ENCODE measurements at places on chromosomes 7 and 10. TPM values are rescaled to one million over a fixed set of nuclear protein-coding genes. Genes with fewer than 3 reads are reported as not detected.
A peak's percentile ranks its signal among the peaks of the same experiment; 100 is the strongest.

Gene OPN1SW
- not detected for total RNA-seq

- no peak for DNase-seq
Measured at GRCh38 chr10:102460836-102461186, 9.5 kb upstream of the C10orf95 start.

Gene ENTPD1
- total RNA-seq, result 33.5 TPM

GRCh38 chr10:99339077-99339476 is 9.9 kb downstream of the CNNM1 start:
- no peak for DNase-seq

Gene C10orf53
- not detected for total RNA-seq

GRCh38 chr10:6607778-6608177 is 27.7 kb upstream of the PRKCQ start:
- peak; percentile 86 for DNase-seq

Gene GHRHR
- total RNA-seq, result not detected

Gene PLEKHS1
- 1.4 TPM for total RNA-seq

Gene SUN3
- total RNA-seq, result not detected

Gene CDNF
- total RNA-seq, result 4.8 TPM

- DNase-seq, result peak; percentile 87
Measured at GRCh38 chr10:22252224-22252800, 34.5 kb upstream of the EBLN1 start.

Gene EPC1
- total RNA-seq, result 58.4 TPM

- DNase-seq, result no peak
Measured at GRCh38 chr10:28118985-28119628, 120.2 kb upstream of the ODAD2 start.

Gene ELFN1
- 4.3 TPM for total RNA-seq

DNA sequence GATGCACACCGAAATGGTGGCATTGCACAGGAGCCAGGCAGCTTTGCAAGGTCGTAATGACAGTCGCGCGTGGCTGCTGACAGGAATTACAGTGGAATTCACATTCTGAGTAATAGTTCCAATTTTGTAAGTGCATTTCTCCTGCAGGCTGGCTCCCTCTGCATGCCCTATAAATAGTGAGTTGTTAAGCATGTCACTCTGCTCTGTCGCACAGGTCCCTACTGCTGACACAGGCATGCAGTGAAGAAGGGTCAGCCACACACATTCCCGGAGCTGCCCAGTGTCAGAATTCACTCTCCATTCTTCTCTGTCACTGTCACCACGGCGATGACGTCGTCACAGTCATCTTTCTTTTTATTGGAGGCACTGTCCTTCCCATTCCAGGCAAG is 49.2 kb upstream of the SHH start:
- DNase-seq, result no peak

DNA sequence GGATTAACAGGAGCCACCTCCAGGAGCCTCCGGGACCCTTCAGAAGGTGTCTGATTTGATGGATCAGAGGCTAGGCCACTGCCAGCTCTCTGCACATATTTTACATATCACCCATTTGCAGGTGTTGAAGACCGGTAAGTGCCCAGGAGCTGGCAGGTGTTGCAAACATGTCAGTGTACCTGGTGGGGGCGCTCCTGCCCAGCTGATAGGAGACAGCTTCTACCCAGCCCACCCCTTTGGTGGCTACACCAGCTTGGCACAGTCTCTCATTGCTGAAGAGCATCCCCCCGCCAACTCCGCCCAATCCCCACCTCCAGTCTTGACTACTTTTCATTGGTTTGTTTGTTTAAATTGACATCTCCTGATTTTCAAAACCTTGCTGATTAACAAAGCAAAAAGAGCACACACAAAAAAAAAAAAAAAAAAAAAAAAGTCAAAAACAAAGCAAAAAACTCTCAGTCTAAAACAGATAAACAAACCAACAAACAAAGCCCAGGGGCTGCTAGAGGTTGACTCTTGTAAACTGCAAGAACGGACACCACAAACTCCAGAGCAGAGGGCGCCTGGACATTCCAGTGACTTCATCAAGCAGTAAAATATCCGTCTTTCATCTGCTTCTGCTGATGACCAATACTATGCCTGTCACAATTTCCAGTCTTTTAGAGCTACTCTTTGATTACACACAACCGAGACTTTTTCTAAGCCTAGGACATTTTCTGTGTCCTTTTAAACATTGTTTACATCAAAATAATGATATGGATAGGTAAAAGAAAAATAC is 275.3 kb downstream of the NRG3 start:
- DNase-seq, result peak; percentile 29

- peak; percentile 83 for DNase-seq
Measured at GRCh38 chr7:1843271-1843861, 173.3 kb downstream of the ELFN1 start.

DNA sequence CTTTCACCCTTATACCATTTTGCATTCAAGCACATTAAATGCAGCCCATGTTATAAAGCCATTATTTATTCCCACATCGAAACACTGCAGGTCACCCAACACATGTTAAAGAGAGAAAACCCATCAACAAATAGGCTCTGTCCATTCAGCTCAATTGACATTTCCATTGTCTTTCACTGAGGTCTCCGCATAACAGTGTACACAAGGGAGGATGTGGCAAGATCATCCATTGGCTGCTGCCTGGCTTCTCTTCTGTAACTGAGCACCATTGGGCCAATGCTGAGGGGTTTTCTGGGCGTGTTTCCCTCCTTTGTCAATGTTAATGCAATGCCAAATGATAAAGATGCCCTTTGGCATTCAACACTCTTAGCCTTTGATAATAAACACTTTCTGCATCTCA is 278.1 kb upstream of the SP4 start:
- DNase-seq, result no peak

DNA sequence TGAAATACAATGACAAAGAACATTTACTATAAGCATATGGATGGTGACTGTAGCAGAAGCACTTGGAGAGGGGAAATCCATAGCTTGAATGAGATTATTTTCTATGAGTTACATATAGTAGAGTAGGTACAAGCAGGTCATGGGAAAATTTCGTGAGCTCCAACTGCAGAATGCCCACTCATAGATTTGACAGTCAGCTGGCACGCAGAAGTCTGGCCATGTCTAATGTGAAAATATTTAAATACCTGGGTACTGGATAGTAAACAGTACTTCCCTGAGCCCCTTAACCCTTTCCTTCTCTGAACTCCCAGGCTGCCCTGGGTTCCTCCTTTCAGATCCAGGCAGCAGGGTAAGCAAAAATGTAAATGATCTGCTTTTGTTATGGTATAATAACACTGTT is 209.7 kb downstream of the OTUD1 start:
- no peak for DNase-seq

DNA sequence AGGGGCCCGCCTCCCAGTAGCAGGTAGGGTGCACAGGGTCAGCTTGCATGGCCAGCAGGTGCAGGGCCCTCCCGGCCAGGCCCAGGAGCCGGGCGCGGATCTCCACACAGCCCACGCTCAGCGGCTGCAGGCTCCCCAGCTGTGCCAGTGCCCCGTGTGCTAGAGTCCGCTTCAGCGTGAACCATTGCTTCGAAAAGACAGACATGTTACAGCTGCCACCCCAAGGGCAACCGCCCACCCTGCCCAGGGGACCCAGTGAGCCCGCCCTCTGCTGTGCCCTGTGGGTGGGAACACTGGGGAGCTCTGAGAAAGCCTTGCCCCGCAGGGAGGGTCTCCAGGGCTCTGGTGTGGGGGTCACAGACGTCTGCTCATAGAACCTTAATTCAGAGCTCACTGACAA is 64.3 kb upstream of the NKX6-2 start:
- DNase-seq, result no peak

- no peak for DNase-seq
Measured at GRCh38 chr10:71218651-71219050, 6.3 kb downstream of the UNC5B start.

- DNase-seq, result peak; percentile 43
Measured at GRCh38 chr10:51860257-51860656, 160.9 kb upstream of the CSTF2T start.

DNA sequence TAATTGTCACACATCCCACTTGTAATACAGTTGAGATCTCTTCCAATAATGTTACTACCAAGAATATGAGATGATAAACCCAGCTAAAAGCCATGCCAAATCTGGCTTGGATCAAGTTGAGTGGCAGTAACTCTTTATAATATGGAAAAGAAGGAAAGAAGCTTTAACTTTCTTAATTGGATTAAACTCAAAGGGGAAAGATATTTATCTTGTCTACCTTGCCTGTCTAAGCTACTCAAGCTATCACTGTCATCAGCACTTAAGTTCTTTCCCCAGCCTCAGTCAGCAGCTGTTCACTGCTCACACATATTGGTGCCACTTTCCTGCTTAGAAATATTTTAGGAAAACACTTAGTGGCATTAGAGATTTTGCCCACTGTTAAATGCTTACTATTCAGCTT is 350.7 kb downstream of the IPMK start:
- peak; percentile 1 for DNase-seq

Gene TRIM74
- 1.7 TPM for total RNA-seq

DNA sequence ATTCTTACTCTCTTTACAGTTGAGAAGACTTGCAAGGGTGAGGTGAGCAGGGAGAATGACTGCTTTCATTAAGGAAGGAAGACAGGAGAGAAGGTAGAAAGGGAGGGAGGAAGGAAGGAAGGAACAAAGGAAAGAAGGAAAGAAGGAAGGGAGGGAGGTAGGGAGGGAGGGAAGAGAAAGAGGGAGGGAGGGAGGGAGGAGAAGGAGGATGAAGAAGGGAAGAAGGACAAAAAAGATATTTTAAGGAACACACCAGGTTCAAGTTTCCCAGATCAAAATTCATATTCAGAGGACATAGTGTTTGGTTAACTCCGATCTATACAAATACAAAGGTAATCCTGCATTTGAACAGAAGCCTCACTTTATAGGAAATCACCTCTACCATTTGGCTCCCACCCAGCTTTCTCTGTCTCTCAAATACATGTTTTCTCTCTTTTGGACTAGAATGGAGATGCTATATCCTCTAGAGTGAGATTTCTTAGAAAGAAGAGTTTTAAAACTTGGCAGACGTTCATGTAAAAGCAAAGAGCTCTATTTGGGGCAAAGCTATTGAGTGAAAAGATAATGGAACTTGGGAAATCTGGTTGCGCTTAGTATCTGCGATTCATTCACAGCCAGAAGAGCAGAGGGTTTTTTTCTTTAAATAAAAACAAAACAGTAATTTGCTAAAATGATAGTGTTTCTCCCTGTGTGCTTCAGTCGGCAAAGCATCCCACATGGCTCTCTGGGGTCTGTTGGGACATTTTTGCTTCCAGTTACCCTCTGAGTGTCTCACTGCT is 261.9 kb upstream of the LYZL1 start:
- peak; percentile 13 for DNase-seq

DNA sequence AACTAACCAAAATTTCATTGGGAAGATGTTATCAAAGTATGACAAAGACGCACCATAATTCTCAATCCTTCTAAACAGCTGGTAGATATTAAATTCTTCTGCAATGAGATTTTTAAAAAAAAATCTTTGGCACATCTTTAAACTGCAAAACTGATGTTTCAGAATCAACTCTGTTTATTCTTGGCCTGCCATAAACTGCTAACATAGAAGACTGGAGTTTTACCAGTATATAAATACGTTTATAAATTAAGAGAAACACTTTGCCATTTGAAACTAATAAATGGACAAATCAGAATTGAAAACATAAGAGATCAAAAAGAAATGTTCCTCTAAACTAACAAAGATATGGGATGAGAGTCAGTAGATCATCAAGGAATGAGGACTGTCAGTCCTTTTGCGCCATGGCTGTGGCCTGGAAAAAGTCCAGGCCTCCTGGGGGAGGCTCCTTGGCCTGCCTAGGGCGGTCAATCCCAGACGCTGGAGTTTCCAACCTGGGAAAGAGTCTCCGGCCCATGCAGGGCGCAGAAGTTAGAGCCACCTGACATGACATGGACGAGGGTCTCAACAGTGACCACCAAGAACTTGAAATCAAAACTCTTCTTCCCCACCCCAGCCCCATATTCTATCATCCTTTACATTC is 34.2 kb upstream of the NEBL start:
- DNase-seq, result no peak

DNA sequence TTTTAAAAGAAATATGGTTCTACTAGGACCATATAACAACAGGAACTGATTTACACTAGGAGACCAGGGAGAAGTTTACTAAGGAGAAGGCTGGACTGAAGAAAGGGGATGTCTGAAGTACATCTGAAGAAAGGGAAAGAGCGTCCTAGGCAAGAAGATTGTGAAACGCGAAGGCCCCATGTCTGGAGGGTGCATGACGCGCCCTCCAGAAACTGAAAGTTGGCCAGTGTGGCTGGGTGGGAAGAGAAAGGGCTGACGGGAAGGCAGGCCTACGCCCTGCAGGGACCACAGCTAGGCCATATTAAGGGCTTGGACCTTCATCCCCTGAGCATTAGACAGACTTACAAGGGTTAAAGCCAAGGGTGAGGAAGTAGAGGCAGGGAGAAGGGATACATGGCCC is 158.0 kb downstream of the TRIL start:
- no peak for DNase-seq

DNA sequence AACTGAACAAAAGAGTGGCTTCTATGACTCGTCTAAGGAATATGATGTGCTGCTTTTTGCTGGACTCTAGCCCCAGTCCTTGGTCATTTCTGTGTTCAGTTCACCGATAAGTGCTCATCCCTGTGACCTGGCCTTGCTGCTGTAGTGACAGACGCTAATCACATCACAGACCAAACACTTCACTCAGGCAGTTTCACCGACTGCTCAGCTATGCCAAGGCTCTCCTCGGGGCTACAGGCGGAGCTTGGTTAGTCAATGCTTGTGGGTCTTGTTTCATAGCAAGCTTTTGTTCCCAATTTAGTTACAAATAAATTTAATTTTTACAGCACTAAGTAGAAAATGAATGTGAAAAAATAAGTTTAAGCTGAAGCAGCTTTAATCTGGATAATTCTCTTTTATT is 190.8 kb upstream of the PRKCQ start:
- no peak for DNase-seq

DNA sequence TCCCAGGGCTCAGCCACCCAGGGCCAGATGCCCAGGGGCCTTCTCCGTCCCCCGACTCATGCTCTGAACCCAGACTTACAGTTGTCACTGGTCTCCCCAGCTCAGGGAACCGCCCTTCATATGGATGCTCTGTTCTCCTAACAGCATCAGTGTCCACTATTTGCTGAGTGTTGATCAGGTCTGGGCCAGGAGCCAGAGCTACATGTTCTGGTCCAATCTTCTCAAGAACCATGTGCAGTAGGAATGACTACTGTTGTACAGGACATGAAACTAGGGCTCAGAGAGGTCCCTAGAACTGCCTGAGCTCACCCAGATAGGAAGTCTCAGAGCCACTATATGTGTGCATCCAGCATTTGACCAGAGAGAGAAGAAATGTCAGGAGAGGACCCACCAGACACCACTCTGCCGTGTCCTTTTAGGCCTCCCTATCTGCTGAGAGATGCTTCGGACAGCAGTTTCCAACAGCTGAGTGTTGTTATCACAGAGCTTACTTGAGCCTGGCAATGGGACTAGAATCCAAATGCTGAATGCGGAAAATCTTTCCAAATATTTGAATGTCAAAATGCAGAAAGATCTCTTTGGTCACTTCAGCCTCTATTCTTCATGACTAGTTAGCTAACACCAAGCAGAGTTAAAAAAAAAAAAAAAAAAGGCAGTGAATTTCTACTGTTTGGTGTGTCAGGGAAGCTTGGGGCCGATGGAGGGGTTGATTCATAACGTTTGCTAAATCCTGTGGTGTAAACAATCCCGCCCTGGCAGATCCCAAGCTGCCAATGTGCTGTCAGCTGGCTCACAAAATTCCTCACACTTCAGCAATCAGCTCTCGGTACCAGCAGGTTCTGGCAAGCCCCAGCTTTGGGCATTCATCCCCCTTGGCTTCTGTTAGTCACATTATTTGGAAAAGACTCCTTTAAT is 246.1 kb downstream of the TNS3 start:
- DNase-seq, result peak; percentile 88

Gene GALNT17
- total RNA-seq, result 38.0 TPM
